Endodermal cell (in vitro differentiated cells): ENCODE measurements at places on chromosomes 5 and 9. TPM values are rescaled to one million over a fixed set of nuclear protein-coding genes. Genes with fewer than 3 reads are reported as not detected.
A peak's percentile ranks its signal among the peaks of the same experiment; 100 is the strongest.

DNA sequence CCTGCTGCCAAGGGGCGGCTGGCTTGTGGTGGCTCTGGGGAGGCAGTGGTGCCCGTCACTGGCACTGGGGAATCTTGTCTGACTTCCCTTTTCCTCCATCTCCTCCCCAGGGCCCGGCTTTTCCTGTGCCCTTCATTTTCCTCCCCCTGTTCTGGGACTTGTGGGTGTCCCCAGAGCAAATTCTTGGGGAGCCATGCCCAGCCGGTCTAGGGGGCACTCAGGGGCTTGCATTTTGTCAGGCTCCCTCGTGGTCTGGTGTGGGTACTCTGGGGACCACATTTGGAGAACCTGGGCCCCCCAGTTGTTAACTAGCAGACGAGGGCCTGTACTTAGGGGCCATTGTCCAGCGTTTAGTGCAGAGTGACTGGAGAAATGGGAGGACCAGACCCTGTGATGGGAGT is 105.2 kb upstream of the IER5L start:
- DNase-seq = no peak

GRCh38 chr5:80125962-80126480 is 90.9 kb downstream of the THBS4 start:
- DNase-seq = no peak

- DNase-seq = no peak
Observed at GRCh38 chr9:85994191-85994590, 53.2 kb downstream of the NAA35 start.

GRCh38 chr9:123322273-123323195 is 33.5 kb upstream of the CRB2 start:
- DNase-seq = peak; percentile 69

- DNase-seq = no peak
Observed at GRCh38 chr5:67118050-67118620, 78.5 kb downstream of the CD180 start.

DNA sequence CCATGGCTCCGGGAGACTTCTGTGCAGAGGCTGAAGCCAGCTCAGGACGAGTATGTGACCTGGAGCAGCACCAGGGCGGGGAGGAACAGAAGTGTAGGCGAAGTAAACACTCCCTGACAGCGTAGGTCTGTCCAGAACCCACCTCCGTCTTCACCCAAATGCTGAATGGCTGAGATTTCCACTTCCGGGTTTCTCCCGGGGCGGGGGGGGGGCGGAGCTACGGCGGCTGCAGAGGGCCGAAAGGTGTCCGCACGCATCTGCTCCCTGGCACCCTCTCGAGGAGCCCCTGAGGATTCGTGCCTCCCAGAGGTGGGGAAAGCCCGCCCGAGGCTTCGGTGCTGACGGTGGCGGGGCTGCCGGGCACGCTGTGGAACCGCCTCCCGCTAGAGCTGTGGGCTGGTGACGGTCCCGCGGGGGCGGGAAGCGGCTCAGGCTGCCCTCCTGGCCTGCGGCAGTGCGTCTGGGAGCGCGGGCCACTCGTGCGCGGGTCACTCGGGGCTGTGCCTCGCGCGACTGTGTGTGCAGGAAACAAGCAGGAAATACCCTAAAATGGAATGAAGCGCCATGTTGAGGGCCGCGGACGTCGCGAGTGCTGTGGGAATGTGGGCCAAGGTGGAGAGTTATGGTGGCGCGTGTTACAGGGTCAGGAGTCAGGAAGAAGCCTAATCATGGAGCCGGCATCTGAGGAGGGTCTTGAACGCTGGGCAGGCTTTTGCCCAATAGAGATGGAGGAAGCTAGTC is 1425.4 kb downstream of the FOXD4L5 start:
- DNase-seq = no peak

- DNase-seq = no peak
Observed at GRCh38 chr5:158953929-158954534, 145.7 kb downstream of the EBF1 start.

DNA sequence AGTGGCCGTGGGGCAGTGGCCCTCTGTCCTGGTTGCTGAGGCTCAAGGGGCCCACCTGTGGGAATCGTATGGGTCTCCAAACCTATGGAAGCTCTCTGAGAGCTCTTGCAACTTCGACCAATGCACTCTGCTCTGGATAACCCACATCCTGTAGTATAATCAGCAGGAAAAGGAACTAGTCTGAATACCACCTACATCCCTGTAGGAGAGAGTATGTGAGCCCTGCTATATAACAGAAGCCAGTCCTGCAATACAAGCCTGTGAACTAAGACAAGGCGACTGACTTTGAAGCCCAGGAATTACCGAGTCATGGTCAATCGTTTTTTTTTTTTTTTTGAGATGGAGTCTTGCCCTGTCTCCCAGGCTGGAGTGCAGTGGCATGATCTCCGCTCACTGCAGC is 29.8 kb upstream of the BICD2 start:
- DNase-seq = no peak

The RGS14 gene
- 14.2 TPM in 2 replicates for total RNA-seq

The ZDHHC11 gene
- total RNA-seq = 8.7 to 10.6 TPM (median 8.7 TPM) in 3 replicates

DNA sequence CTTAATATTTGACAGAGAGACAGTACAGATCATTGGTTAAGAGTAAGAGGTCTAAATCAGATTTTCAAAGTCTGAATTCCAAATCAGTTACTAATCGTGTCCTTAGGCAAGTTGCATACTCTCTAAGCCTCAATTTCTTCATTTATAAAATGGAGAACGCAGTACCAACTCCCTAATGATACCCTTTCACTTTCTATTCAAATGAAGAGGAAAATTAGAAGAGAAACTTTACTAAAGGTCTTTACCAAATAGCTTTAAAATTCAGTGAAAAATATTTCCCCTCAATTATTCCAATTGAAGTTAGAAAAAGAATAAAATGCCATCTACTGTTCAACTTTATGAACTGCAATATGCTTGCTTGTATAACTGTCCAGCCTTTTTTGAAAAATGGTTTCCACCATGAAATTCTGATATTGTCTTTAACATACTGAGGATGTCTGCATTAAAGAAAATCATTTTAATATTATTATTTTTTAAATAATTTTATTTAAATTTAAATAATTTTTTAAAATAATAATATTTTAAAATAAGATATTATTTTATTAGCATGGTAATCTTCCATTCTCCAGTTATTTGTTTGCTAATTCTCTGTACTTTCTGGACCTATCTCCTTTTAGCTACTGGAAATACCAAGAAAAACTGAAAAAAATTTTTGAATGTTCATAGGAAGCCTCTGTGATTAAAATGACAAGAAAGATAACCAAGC is 36.0 kb downstream of the POC5 start:
- no peak for DNase-seq

- no peak for DNase-seq
Observed at GRCh38 chr5:76626738-76627137, 3.5 kb upstream of the F2RL2 start.

DNA sequence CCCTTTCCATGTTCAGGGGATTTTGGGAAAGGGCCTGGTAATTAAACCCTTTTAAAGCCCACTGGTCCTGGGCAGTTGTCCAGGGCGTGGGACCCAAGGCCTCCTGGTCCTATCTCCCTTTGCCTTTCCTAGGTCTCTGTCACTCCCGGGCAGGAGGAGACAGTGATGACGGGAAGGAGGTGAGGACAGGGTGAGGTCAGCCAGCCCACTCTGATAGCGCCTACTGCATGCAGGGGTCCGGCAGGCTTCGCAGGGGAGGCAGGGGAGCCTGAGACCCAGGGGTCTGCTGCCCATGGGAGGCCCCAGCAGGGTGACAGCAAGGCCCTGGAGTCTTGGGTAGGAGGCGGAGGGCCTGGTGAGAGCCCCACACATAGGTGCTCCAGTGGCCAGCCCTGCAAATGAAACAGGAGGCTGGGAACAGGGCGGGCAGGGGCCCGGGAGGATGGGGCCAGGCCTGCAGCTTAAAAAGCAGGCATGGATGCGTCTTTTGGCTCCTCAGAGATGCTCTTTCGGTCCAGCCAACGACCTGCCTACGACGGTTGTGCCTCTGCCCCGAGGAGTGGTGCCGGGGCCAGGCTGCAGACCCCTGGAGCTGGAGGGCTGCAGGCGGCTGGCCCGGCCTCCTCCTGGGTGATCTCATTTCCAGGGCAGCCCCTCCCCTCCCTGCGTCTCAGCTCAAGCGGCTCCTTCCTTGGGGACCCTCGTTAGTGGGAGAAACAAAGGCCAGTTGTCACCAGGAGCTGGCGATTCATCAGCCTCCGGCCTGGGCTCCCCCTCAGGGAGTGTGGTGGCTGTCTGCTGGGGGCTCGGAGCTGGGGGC is 6.7 kb upstream of the RXRA start:
- DNase-seq = no peak

- peak; percentile 50 for DNase-seq
Observed at GRCh38 chr9:89436963-89437625, 60.8 kb downstream of the SEMA4D start.

GRCh38 chr5:155915601-155916000 is 411.4 kb upstream of the SGCD start:
- no peak for DNase-seq

DNA sequence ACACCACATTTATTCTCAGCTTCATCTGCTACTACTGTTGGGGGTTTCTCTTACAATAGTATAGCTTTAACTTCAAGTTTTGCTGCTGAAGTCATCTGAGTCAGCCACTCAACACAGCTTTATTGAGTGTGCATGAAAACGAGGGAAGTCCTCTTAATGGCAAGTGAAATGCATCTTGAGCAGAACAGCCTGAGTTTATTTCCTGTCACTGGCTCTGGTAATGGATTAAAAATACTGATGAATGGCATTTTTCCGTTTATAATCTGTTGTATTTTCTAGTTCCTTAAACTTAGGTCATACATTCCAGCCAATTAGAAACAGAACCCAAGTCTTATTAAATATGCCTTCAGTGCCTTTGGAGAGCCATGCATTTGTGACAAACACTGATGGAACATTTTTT is 238.6 kb downstream of the SLF1 start:
- no peak for DNase-seq

The NR6A1 gene
- total RNA-seq = 187 to 214 TPM (median 206 TPM) in 3 replicates

The SMIM32 gene
- total RNA-seq = 0.20 TPM in 1 of 3 replicates, not detected in the others

GRCh38 chr5:112930082-112930344 is 8.0 kb upstream of the REEP5 start:
- DNase-seq = no peak
